ENCODE measurements at places on chromosomes 4 and X. TPM values are rescaled to one million over a fixed set of nuclear protein-coding genes. Genes with fewer than 3 reads are reported as not detected.

Gene ZCCHC18
- total RNA-seq, result 16.5 TPM

DNA sequence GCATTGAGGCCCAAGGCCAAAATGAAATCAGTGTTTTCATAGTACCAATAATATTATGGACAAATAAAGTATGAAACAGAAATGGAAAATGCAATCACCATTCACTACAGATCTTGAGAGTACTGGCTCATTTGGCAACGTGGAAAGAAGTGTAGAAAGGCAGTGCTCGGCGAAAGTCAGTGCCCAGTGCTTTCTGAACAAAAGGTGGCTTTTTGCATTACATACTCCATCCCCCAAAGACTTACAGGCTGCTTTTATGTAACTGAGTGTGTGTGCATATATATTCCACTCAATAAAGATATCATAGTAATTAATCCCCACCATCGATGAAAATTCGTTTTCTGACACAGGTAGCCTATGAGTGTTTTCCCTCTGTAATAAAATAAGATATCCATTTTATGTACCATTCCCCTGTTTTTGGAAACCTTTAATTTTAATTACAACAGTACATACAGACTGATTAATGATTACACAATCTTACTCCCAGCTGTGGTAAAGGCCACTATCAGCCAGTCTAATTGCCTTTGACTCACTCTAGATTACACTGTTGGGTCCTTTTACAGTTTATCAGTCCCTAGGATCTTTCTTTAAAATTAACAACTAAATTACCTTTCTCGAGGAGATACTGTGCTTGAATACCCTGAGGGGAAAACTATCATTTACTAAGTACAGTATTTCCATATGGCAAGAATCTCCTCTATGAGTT lies 65.9 kb downstream of the MAD2L1 start:
- DNase-seq, result no peak

- DNase-seq, result no peak
Measured at GRCh38 chr4:168981460-168981859, 28.6 kb downstream of the CBR4 start.

- no peak for DNase-seq
Measured at GRCh38 chr4:25859429-25860148, 3.2 kb downstream of the SEL1L3 start.
